ENCODE measurements at places on chromosomes 4 and X.

GRCh38 chr4:123342498-123342897 lies 54.1 kb upstream of the SPRY1 start:
- DNase-seq = no peak

DNA sequence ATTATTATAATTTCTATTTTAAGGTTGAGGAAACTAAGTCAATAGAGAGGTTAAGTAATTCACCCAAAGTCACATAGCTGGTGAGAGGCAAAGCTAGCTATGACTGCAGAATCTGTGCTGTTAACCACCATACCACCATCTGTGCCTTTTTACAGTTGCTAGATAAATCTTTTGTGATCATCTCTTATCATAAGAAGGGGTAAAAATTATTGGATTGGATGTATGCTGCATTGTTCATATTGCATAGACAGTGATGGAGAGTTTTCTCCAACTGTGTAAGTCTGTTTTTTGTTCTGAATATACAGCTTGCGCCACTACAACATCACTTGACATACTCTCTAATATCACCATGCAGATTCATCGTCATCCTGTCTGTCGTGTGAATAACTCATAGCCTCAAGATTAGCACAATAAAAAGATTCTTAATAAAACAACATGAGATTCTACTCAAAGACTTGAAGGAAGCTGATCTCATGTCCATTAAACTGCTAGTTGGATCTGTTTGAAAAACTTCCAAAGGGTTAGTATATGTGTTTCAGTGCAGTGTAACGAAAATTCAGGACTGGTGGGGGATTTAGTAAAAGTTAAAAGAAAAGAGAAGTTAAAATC lies 495.9 kb downstream of the SPRY1 start:
- DNase-seq = no peak

GRCh38 chr4:48266781-48267180 lies 2.9 kb downstream of the TEC start:
- DNase-seq = no peak

DNA sequence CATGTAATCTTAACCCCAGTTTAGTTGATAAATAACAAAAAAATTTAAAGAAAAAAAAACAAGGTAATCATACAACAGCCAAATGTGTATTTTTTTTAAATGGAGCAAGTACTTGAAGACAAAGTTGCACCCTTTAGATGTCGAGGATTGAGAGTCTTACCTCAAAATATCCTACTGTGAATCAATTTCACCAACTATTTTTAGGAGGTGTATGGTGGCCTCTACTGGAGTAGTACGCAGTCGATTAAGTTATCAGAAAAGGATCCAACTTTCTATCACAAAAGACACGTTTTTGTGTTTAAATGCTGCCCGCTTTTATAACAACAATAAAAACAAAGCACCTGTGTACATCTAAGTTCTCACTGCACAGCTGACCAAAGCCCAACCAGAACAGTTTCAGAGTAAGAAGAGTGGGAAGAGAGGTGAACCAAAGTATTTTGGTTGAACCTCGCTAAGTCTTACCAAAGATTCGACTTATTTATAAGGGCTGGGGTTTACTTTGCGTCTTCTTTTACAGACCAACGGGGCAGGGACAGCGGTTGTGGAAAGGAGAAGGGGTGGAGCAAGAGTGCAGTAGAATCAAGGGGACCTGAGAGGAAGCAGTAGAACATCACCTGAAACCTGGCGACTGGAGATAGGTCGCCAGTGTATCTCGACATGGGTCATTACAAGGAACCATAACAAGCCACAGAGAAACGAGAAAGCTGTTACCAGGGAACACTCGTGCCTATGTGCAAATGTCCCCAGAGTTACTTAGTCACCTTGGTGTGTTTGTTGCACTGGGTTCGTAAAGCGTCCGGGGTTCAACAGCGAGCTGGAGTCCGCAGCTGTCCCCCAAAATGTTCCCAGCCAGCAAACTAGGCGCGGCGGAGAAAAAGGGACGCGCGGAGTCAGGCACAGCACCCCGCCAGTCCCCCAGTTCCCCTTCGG lies 1.1 kb downstream of the RPS6KA6 start:
- DNase-seq = peak; percentile 57
